Stimulated activated naive CD4-positive, alpha-beta T cell treated with Interleukin-2 at 50 U/mL for 16 hours (primary cell): ENCODE measurements at places on chromosomes 12 and 14.

DNA sequence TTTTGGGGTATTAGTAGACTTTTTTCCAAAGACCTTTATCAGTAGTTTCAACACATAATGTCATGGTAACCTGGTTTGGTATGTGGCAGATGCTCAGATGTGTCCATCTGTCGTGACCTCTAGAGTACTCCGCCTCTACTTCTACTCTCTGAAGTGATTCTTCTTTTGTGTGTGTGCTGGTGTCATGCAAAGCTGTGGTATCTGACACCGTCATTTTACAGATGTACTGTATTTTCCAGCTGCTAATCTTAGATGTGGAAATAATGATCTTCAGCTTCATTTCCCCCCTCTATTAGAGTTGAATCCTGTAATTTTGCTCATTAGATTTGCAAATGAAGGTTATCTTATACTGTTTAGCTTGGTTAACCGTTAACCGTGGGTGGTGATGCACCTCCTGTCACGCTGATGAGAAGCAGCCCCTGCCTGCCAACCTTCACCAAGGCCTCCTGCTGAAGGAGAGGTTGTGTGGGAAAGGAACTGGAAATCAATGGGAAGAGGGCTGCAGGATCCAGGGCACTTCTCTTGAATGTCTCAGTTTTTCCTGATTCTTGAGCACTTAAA, 222.4 kb upstream of the AMIGO2 start:
- DNase-seq: no peak

GRCh38 chr12:46507766-46508165, 135.2 kb upstream of the SLC38A2 start:
- DNase-seq: no peak

DNA sequence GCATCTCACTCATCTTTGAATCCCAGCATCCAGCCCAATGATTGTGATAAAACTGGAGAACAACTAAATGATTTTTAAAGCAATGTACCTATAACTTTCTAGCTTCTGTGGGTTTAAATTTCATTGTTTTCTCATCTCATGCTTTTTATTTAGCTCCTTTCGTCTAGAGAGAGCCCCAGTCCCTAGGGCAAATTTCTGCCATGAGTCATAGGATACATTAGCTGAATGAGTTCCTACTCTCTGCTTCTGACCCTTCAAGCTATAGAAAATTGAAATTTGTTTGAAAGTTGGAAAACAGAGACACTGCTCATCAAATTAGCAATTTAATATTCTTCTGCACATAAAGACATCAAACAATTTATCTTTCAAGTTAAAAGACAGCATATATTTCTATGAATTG, 113.9 kb downstream of the KIF21A start:
- DNase-seq: no peak

- DNase-seq: no peak
Measured at GRCh38 chr12:62692884-62693283, 226.3 kb downstream of the MON2 start.

DNA sequence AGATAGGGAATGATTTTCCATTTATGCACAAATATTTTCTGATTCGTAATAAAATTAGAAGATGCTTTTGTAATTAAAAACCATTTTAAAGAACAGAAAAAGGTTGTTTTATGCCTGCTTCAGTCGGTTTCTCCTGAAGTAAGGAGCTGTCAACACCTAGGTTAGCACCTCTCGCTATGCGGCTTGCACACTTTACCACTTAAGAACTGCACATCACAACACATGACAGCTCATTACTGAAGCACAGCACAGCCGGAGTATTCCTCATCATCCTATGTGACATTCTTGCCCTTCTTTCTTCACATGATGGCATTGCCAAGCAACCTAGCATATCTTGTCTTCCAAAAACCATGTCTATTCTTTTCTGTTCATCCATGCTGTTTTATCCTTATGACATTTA, 5.4 kb upstream of the WIF1 start:
- no peak for DNase-seq

DNA sequence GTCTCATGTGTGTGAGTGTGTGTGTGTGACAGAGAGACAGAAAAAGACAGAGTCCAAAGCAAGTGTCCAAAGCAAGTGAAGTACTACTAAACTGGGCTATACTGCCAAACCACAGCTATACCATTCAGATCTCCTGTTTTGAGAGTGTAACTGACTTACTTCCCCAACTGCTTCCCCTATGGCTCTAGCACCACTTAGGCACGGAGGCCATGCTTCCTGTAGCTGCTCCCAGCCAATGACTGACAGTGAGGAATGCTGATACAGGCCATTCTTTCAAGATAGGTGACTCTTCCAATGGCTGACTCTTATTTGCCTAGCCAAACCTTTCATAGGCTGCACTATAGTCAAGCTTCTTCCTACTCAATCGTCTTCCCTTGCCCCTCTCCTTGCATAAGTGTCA, 393.2 kb downstream of the BCAT1 start:
- no peak for DNase-seq

DNA sequence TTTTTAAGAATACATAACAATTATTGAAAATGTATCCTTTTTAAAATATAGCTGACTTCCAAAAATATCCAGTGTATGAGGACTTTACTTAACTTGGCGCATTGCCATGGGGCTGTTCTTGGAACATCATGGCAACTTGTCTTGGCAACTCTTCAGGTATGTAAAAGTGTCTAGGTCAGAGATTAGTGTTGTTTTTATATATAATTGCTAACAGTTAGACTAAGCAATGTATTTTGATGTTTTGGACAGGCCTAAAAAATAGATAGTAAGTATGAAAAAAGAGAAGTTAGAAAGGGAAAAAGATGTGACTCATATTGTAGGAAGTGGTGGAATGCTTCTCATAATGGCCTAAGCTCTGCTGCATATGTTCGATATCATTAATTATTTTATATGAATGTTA, 70.9 kb downstream of the MON2 start:
- DNase-seq: no peak

DNA sequence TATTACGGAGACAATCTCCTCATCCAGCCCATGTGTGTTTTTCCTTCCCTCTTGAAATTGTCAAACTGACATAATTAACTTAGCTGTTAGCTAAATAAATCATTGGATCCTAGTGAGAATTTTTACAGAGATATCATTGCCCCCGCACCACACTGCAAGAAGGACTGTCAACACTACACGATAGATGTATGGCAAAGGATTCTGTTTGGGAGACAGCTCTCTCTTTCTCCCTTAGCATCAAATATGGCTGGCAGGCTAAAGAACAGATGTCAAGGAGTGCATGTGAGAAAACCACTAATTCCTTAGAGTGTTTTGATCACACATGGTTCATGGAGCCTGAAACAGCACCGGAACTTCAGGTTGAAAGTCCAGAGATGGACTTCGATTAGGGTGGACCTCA, 136.8 kb downstream of the KCNA5 start:
- DNase-seq: no peak

DNA sequence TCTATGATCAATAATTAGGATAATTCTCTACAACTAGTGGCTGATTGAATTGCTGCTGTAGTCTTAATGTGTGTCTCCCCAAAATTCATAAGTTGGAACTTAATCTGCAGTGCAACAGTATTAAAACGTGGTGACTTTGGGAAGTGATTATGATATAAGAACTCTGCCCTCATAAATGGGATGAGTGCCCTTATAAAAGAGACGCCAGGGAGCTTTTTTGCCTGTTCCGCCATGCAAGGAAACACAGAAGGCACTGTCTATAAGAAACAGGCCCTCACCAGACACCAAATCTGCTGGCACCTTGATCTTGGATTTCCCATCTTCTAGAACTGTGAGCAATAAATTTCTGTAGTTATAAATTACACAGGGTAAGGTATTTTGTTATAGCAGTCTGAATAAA, 161.0 kb downstream of the ALX1 start:
- no peak for DNase-seq

DNA sequence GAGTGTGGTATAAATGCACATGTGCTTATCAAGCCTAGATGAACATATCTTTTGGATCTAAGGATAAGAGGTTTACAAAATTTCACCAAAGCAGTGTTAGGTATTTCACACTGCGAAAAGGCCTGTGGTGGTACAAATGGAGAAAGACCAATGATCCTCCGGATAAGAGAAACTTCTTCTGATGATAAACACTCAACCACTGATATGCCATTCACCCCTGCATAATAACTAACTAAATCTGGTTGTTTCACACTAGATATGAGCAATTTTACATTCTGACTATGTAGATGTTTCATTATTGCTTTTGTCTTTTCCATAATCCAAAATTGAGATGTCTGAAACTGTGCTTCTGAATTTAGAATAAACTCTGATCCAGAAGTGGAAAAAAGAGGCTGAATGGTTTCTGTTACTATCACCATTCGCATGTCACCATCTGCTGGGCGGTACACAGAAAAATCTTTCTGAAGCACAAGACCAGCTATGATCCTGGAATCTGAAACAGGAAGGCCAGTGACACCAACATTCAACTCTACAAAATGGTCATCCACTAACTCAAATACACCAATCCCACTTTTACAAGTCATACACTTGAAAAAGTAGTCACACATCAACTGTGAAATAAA, 1.3 kb downstream of the BBS10 start:
- DNase-seq: peak; percentile 8

DNA sequence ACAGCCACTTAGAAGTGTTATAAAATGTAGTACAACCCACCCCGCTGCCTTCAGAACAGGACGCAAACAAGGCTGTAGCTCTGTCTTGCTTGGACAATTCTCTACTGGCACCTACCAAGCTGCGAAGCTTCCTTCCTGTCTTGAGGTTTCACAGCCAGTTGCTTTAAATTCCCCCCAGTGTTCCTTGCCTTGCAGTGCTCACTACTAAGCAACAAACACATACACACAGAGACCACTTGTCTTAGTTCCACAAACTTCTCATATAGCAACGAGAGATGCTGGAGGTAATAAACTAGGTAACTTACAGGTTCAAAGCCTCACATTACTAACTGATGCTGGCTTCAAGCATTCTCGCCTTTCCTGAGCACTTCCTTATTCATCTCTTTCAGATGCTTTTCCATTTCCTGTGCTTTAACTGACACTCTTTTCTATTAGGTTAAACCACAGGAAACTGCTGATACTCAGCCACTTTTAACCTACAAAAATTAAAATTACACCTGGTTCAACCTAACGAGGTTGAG, 91.5 kb upstream of the PTGDR start:
- no peak for DNase-seq

DNA sequence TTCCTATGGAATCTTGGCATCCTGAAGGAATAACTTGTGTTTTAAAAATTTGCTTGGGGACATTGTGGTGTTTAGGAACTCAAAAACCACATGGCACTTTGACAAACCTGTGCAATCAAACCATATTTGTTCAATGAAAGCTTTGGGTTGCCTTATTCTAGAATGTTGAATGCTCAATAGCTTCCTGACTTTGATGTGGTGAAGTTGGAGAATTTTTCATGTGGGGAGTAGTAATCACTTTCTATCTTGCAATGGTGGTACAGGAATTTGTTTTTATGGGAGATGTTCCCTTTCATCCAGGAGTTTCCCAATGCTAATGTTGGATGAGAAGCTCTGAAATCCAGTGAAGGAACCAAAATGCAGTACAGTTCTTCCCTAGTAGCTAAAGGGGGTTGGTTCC, 42.2 kb upstream of the LDHB start:
- no peak for DNase-seq

- DNase-seq: no peak
Measured at GRCh38 chr12:14567351-14568162, at the start of gene PLBD1. Gene PLBD1 (minus strand): TSS chr12:14567883. CDS start chr12:14567696, 187 bp downstream.

- DNase-seq: no peak
Measured at GRCh38 chr14:69637503-69638031, 26.2 kb downstream of the SUSD6 start.

DNA sequence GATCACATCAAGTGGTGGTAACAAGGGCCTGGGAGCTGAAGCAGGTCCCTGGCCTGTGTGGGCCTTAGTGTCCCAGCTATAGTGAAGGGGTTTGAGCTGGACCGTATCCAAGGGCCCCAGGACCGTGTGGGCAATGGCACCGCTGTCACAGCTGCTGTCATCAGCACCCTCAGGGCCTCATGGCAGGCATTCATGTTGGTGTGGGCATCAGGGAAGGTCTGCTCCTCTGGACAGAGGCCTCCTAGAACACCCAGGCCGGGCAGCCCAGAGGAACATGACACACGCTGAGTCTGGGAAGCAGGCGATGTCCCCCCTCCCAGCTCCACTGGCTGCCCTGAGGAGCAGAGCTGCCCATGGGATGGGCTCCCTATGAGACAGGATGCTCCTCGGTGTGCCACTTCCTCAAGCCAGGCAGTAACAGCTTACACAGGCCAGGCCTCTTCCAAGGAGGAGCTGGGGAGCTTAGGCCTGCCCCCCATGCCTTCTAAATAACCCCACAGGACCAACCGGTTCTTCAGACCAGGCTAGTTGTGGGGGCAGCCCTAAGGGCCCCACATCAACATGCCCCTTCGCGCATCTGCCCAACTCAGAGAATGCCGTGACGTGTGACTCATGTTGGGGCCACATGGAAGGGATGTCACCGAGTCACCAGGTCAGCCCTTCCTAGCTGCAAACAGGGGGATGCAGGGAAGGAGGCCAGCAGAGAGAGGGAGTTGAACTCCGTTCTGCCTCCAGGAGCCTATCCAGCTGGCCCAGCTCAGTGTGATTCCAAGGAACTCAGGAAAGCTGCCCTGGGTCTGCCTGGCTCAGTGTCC, 80.4 kb downstream of the PITPNM2 start:
- DNase-seq: no peak

GRCh38 chr14:37545174-37545573, 49.9 kb downstream of the FOXA1 start:
- no peak for DNase-seq

- DNase-seq: no peak
Measured at GRCh38 chr14:29823816-29824215, 103.8 kb downstream of the PRKD1 start.

GRCh38 chr14:76484355-76484754, 108.4 kb downstream of the ESRRB start:
- DNase-seq: no peak

DNA sequence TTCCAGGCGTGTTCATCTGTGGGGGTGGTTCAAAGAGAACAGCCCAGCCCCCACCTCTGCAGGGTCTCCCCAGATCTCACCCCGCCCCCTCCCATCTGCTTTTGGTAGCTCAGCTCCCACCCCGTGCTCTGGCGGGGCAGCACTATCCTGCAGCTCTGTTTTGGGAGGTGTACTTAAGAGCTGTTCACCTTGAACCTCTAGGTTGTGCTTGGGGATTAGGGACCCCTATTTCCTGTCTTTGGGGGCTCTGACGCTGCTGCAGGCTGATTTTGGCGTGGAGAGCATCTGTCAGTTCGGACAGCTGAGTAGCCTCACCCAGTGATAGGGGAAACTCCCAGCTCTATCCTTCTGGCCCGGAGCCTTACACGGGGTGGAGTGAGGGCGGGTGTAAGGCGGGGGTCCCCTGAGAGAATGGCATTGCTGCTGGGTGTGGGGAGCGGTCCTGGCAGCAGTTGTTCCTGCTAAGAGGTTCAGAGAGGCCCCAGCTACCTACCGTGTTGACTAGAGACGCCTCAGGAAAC, 765 bp downstream of the TMEM120B start:
- DNase-seq: no peak
